Esophagus squamous epithelium (tissue), 5 donors: ENCODE measurements at places on chromosomes 2 and 18. TPM values are rescaled to one million over a fixed set of nuclear protein-coding genes. Genes with fewer than 3 reads are reported as not detected.
A peak's percentile ranks its signal among the peaks of the same experiment; 100 is the strongest.

Gene UGT1A5
- 0.67 TPM for total RNA-seq

Gene RAB17
- total RNA-seq = 2.0 TPM

Gene DLX1
- total RNA-seq = not detected

Gene REG3G
- not detected for total RNA-seq

Gene RAB31
- 37.2 TPM for total RNA-seq

Gene IL1RN
- total RNA-seq = 1,093 TPM

Gene MOGAT1
- total RNA-seq = not detected

Gene CACNB4
- total RNA-seq = 11.1 TPM

Gene MARS2
- total RNA-seq = 12.1 TPM

Gene SLC14A1
- 1.1 TPM for total RNA-seq

Gene CKAP2L
- 8.0 TPM for total RNA-seq

Gene DES
- 2,698 TPM for total RNA-seq

Gene ASTL
- total RNA-seq = not detected

Gene DYSF
- total RNA-seq = 5.5 TPM

Gene SLC16A14
- 5.1 TPM for total RNA-seq

GRCh38 chr2:151905963-151906632, 77.9 kb upstream of the ARL5A start:
- DNase-seq = no peak
- no peaks in the 10 kb centered on the region for H3K4me1 ChIP-seq
- H3K27me3 ChIP-seq = no peaks in the 10 kb centered on the region
- no peak overlapping the region for H3K4me3 ChIP-seq
- H3K36me3 ChIP-seq = no peaks in the 10 kb centered on the region

GRCh38 chr2:26521054-26521912, 43.4 kb upstream of the OTOF start:
- no peak for DNase-seq
- H3K36me3 ChIP-seq = no peaks in the 10 kb centered on the region
- no peaks in the 10 kb centered on the region for H3K27me3 ChIP-seq
- no peak overlapping the region for H3K4me3 ChIP-seq

DNA sequence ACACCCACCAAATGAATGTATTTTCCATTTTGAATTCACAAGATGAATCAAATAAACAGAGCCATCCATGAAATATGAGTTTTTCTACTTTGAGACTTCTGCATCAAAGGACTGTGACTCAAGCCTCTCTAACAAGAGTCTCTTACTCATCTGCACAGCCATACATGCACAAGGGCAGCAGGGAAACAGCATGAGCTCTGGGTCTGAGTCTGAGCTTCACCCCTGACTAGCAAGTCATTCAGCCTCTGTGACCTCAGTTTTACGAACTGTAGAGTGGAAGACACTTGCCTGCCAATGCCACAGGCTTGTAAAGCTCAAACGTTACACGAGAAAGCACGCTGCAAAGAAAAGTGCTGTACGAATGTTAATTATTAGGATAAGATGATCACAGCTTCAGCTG, 42.9 kb downstream of the MREG start:
- no peaks in the 10 kb centered on the region for H3K27me3 ChIP-seq
- DNase-seq = no peak
- H3K27ac ChIP-seq = no peak overlapping the region

GRCh38 chr2:135532581-135532980, 1.3 kb downstream of the R3HDM1 start:
- no peak overlapping the region for H3K27ac ChIP-seq
- H3K36me3 ChIP-seq = no peaks in the 10 kb centered on the region
- H3K27me3 ChIP-seq = no peaks in the 10 kb centered on the region
- DNase-seq = no peak

DNA sequence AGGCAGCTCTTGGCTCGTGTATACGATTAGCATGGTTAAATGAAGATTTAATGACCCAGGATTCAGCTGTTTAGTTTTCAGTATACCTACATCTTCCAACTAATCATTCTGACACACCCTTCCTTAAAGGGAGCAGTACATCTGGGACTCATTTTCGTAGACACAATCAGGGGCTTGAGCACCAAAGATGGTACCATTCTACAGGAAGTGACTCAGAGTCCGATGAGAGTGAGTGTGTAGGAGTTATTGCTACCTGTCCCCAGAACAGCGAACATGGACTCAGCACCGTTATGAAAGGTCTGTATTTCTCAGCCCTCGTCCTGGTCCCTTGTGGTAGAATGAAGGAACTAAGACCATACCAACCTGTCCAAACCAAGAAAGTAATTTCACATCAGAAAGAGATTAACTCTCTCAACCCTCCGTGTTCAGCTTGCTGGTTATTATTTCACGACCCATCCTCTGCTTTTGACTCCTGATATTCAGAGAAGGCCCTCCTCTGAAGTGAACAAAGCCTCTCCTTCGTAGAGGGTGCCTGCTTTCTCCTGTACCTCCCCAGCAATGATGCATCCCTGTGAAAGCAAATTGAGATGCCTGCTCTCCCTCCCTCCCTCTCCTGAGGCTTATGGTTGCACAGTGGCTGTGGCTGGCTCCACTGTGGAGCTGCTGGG, 214.8 kb downstream of the MTX2 start:
- H3K4me1 ChIP-seq = peaks cover 36% of the 10 kb centered on the region
- no peak overlapping the region for H3K4me3 ChIP-seq
- H3K27me3 ChIP-seq = no peaks in the 10 kb centered on the region
- no peak overlapping the region for H3K27ac ChIP-seq

DNA sequence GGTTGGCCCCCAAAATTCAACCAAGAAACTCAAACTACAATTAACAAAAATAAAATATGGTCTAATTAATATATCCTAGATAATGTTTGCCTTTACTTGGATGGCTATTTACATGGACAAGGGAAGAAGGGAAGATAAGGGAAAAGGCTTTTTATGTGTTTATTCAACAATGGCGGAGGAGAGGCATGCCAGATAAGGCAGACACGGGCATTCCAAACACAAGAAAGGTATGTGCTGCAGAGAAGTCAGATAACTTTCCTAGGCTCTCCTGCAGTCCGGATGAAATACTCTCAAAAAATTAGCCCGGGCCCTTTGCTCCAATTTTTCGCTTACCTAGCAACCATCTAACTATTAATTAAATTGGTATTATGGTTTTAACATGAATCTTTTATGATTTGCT, 5.1 kb upstream of the TTR start:
- DNase-seq = no peak
- no peaks in the 10 kb centered on the region for H3K36me3 ChIP-seq
- H3K4me3 ChIP-seq = no peak overlapping the region
- no peak overlapping the region for H3K27ac ChIP-seq
- H3K27me3 ChIP-seq = no peaks in the 10 kb centered on the region

DNA sequence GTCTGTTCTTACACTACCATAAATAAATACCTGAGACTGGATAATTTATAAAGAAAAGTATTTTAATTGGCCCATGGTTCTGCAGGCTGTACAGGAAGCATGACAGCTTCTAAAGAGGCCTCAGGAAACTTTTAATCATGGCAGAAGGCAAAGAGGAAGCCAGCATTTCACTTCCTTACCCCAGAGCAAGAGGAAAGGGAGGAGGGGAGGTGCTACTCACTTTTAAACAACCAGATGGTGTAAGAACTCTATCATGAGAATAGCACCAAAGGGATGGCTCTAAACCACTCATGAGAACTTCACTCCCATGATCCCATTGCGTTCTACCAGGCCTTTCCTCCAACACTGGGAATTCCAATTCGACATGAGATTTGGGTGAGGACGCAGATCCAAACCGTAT, 344.4 kb upstream of the SLC39A10 start:
- H3K27ac ChIP-seq = no peak overlapping the region
- DNase-seq = no peak
- no peaks in the 10 kb centered on the region for H3K27me3 ChIP-seq
- no peaks in the 10 kb centered on the region for H3K4me1 ChIP-seq
- H3K4me3 ChIP-seq = no peak overlapping the region
- no peaks in the 10 kb centered on the region for H3K36me3 ChIP-seq

- peaks cover 9% of the 10 kb centered on the region for H3K4me1 ChIP-seq
- H3K27ac ChIP-seq = no peak overlapping the region
- H3K4me3 ChIP-seq = no peak overlapping the region
These were observed 26.0 kb upstream of the LYPD6B start for GRCh38 chr2:149012545-149012944.

- DNase-seq = no peak
- H3K4me1 ChIP-seq = peaks cover 64% of the 10 kb centered on the region
- H3K27ac ChIP-seq = peak overlapping the region; percentile 63
- no peaks in the 10 kb centered on the region for H3K36me3 ChIP-seq
- no peak overlapping the region for H3K4me3 ChIP-seq
- peaks cover 42% of the 10 kb centered on the region for H3K27me3 ChIP-seq
These were observed 11.0 kb downstream of the CROCC2 start for GRCh38 chr2:240917009-240917683.

DNA sequence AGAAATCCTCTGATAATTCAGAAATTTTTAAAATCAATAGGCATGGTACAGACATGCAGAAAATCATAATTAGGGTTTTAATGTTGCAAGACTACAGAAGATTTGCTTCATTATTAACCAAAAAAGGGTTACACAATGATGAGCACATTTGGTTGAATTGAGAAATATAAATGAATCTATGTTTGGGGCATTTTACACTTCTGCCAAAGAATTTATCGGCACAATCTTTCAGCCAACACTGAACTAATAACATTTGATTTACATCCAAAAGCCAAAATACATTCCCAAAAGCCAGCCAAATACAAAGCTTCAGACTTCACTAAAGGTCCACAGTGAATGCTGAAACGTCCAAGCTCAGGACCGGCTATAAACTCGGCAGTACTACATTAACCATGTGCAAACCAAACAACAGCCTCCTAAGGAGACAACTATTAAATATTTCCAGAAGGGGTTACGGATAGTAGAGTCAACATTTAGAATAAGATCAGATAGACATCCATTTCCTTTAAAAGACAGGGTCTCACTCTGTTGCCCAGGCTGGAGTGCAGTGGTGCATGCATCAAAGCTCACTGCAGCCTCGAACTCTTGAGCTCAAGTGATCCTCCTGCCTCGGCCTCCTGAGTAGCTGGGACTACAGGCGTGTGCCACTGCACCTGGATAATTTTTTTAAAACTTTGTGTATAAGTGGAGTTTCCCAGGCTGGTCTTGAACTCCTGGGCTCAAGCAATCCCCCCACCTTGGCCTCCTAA, 29.4 kb downstream of the SPRED2 start:
- no peaks in the 10 kb centered on the region for H3K27me3 ChIP-seq
- no peak overlapping the region for H3K4me3 ChIP-seq
- H3K27ac ChIP-seq = no peak overlapping the region

DNA sequence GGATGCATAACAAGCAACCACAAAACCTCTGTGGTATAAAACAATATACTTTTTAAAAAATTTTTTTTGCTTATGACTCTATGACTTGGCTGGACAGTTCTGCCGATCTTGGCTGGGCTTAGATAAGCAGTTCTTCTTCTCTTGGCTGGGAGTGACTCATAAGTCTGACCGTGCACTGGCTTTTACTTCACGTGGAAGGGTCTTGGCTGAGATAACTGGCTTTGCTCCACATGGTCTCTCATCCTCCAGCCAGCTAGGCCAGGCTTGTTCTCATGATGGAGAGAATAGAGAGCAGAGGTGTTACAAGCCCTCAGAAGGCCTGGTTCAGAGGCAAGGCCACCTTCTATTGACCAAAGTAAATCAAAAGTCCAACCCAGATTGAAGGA, 178.9 kb upstream of the SERPINE2 start:
- H3K27ac ChIP-seq = no peak overlapping the region
- H3K4me1 ChIP-seq = no peaks in the 10 kb centered on the region
- no peaks in the 10 kb centered on the region for H3K27me3 ChIP-seq
- DNase-seq = no peak
- no peaks in the 10 kb centered on the region for H3K36me3 ChIP-seq

GRCh38 chr2:109647636-109648035, 33.5 kb downstream of the SOWAHC start:
- no peak overlapping the region for H3K4me3 ChIP-seq
- no peaks in the 10 kb centered on the region for H3K36me3 ChIP-seq

DNA sequence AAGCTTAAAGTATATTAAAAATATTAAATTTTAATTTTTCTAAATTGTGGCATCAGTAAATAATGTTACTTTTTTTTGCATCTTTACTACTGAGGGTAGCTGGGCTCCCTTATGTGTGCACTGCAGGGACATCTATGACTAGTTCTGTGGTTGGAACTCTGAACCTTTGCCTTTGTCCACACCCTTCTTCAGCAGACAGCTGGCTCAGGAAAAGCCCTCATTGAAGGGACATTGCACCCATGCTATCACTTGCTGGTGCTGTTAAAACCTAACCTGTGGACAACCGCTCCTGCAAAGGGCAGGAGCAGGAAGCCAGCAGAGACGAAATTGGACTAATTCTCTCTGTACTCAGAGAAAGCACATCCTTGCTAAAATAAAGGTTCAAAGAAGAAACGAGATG, 30.1 kb downstream of the MOCOS start:
- DNase-seq = no peak
- H3K27me3 ChIP-seq = no peaks in the 10 kb centered on the region
- peaks cover 5% of the 10 kb centered on the region for H3K4me1 ChIP-seq

- H3K27ac ChIP-seq = no peak overlapping the region
- H3K4me3 ChIP-seq = no peak overlapping the region
- no peaks in the 10 kb centered on the region for H3K4me1 ChIP-seq
- no peaks in the 10 kb centered on the region for H3K36me3 ChIP-seq
- no peak for DNase-seq
These were observed 492.1 kb upstream of the MYT1L start for GRCh38 chr2:2823061-2823753.
